ENCODE measurements at places on chromosomes 4 and X.

DNA sequence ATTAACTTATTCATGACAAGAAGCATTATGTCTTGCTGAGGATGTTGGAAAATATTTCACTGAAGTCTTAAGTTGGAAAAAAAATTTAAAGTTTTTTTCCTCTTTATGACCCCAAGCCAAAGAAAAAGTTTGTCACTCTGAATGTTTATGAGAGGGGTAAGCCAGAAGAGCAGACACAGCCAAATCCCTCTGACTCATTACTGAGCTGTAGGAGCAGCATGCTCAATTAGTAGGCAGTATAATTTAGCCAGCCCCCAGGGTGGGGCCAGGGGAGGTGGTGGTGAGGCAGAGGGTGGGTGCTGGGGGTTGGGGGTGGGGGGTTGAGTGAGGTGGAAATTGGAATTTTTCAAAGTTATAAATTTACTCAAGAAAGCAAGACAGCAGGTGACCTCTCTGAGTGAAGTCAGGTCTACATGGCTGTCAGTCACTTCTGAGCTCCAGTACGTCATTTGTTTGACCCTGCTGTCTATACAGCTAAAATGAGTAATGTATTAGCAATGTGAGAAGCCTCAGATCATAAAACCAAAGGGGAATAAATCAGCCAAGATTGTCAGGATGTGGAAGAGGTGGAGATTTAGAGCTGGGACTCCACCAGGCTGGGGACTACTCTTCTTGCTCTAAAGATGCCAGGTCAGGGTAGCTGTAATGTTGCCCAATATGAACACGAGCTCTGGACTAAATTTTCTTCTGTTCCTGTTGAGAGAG lies 98.8 kb upstream of the NDP start:
- DNase-seq, result no peak

DNA sequence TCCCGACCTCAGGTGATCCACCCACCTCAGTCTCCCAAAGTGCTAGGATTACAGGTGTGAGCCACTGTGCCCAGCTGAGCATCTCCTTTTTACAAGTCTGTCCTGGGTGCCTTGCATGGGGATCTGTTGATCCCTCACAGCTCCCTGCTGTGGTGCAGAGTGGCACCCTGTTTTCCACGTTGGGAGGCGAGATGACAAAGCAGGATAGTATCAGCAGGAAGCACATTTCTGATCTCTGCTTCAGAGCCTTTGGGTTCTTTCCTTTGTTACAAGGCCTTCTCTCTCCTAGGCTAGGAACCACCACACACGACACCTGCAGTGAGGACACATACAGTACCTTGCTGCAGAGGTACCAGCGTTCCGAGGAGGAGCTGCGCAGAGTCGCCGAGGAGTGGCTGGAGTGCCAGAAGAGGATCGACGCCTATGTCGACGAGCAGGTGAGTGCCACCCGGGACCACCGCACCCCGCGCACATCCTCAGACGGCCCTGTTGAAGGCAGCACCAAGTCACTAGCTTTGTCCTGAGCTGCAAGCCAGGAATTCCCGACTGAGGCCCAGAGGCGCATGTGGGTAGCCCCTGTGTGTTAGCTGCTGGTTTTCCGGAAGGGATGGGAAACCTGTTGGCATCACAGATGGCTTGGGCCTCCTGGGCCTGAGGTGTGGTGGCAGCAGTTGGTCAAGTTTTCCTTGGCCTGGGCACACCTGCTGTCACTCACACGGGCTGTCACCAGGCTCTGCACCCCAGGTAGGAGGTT lies 109.6 kb downstream of the TNIP2 start:
- DNase-seq, result peak; percentile 34

DNA sequence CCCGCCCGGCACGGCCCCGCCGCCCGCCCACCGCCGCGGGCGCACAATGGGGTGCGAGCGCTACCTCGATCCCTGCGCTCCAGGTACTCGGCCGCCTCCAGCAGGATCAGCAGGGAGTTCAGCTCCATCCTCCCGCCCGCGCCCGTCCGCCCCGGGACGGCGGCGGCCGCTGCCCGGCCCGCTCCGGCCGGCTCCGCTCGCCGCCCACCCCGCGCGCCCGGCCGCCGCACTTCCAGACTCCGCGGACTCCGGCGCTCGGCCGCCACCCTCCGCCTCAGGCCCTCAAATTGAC lies at the start of gene MXD4:
TSS of gene MXD4 (minus strand) at position 257 of the 292 bp plus-strand sequence. CDS start at position 128, 129 bp downstream.
- no peak for DNase-seq

DNA sequence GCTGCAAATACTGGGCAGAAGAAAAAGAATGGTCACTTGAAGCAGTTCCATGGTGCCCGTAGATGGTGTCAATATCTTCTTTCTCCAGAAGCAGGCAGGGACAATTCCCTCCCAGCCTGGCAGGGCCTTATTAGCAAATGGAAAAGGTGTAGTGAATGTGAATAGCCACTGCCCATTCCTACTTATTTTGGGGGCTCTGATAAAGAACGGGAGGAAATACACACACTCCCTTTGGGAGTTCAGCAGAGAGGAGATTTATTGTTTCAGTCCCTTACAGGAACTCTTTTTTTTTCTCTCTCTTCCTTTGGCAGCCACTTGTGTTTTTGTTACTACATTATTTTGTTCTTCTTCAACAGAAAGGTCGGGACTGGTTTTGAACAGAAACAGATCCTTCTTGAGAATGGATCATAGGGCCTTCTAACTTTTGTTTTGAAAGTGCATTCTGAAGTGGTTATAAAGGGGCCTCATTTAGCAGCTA lies at the start of gene EMCN:
TSS of gene EMCN (minus strand) at position 159 of the 478 bp plus-strand sequence. CDS start at position 51, 108 bp downstream.
- no peak for DNase-seq

DNA sequence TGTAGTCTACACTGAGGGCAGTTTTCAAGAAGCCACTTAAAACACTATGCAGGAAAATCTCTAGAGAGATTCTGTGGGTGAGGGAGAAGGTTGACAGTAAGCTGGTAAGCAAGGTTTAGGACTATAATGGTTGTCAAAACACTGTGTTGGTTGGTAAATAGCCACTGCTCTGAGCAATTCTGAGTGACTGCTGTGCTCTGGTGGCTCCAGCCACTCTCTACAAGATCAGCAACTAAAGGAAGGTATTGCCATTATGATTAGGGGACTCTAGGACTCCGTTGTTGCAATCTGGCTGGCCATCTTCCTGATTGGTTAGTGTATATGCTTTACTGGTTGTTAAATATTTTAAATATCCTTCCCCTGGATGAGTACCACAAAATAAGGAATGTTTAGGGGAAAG lies 5.5 kb upstream of the FAM47E start:
- DNase-seq, result no peak

- no peak for DNase-seq
Measured at GRCh38 chr4:180947425-180947824, 1295.8 kb upstream of the TENM3 start.

DNA sequence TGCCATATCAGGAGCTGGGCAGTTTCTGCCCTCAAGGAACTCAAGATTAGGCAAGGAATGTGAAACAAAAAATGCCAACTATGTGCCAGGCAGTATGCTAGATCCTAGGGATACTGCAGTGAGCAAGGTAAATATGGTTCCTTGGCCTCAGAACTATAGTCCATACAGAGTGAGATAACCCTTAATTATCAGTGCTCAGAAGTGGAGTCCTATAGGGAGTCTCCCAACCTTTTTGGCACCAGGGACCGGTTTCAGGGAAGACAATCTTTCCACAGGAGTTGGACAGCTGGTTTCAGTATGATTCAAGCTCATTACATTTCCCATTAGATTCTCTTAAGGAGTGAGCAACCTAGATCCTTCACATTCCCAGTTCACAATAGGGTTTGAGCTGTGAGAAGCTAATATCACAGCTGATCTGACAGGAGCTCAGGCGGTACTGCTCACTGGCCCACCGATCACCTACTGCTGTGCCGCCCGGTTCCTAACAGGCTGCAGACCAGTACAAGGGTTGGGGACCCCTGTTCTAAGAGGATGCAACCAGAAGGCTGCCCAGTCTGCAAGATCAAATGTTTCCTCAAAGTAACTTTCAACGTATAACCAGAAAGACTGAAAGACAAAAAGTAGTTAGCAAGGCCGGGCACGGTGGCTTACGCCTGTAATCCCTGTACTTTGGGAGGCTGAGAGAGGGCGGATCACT lies 1.7 kb upstream of the SRP72 start:
- no peak for DNase-seq

- no peak for DNase-seq
Measured at GRCh38 chrX:45889471-45889870, 655.8 kb downstream of the ZNF674 start.

GRCh38 chr4:181830404-181831035 lies 412.7 kb upstream of the TENM3 start:
- no peak for DNase-seq

GRCh38 chr4:147408189-147408588 lies 72.7 kb upstream of the EDNRA start:
- DNase-seq, result no peak
